ENCODE measurements at places on chromosomes 4 and X.

GRCh38 chr4:109990261-109991257 is 77.9 kb downstream of the EGF start:
- no peak for DNase-seq
- peaks cover 42% of the 10 kb centered on the region for H3K4me1 ChIP-seq
- no peaks in the 10 kb centered on the region for H3K36me3 ChIP-seq
- no peak overlapping the region for H3K4me3 ChIP-seq

GRCh38 chrX:109622270-109622669 is 2.7 kb downstream of the KCNE5 start:
- no peaks in the 10 kb centered on the region for H3K36me3 ChIP-seq
- H3K27me3 ChIP-seq = peaks cover 11% of the 10 kb centered on the region
- H3K4me1 ChIP-seq = peaks cover 9% of the 10 kb centered on the region
- H3K27ac ChIP-seq = no peak overlapping the region
- no peak for DNase-seq

GRCh38 chr4:139761461-139761860 is 95.8 kb downstream of the MGST2 start:
- H3K4me3 ChIP-seq = no peak overlapping the region
- no peaks in the 10 kb centered on the region for H3K27me3 ChIP-seq
- no peaks in the 10 kb centered on the region for H3K36me3 ChIP-seq
- no peak for DNase-seq
- peaks cover 37% of the 10 kb centered on the region for H3K4me1 ChIP-seq
- H3K27ac ChIP-seq = no peak overlapping the region

GRCh38 chrX:78452356-78452755 is 124.9 kb upstream of the CYSLTR1 start:
- H3K4me1 ChIP-seq = no peaks in the 10 kb centered on the region
- H3K4me3 ChIP-seq = no peak overlapping the region
- H3K36me3 ChIP-seq = no peaks in the 10 kb centered on the region

DNA sequence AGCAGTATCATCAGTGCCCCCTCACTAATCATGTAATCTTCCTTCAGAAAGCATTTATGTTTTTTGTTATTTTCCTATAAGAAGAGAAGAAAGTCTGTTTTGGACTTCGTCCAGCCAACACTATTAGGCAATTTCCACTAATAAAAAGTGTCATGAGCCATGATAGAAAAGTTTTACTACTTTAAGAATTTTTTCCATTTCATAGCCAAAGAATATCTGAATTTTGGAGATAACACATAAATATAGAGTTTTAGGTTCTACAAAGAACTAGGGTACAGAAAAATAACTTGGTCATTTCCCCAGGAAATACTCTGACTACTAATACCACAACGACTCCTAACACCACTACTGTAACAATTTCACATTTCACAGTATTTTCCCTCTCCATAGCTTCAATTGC is 41.8 kb upstream of the VEGFC start:
- H3K4me3 ChIP-seq = no peak overlapping the region
- no peak for DNase-seq
- H3K4me1 ChIP-seq = peaks cover 11% of the 10 kb centered on the region
- H3K36me3 ChIP-seq = no peaks in the 10 kb centered on the region

GRCh38 chrX:65586491-65586890 is 51.9 kb upstream of the LAS1L start:
- H3K4me1 ChIP-seq = peaks cover 17% of the 10 kb centered on the region
- H3K27ac ChIP-seq = no peak overlapping the region
- no peak for DNase-seq
- no peaks in the 10 kb centered on the region for H3K27me3 ChIP-seq
- H3K4me3 ChIP-seq = no peak overlapping the region
- no peaks in the 10 kb centered on the region for H3K36me3 ChIP-seq

DNA sequence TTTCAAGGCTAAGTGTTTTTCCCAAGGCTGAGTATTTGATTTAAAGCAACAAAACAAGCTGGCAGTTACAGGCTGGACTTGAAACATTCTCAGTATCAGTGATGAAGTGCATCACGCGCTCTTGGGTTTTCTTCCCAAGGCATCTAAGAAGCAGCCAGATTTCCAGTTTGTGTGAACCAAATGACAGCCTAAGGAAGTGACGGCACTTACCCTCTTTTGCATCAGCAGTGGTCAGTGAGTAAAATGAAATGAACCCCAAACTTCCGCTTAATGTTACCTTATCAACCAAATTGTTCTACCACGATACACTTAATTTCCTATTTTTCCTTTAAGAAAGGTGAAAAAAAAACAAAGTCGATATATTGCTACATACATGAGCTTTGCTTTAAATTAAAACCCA is 15.8 kb upstream of the GYPE start:
- no peak overlapping the region for H3K27ac ChIP-seq
- H3K36me3 ChIP-seq = no peaks in the 10 kb centered on the region
- H3K4me3 ChIP-seq = no peak overlapping the region
- H3K4me1 ChIP-seq = no peaks in the 10 kb centered on the region

DNA sequence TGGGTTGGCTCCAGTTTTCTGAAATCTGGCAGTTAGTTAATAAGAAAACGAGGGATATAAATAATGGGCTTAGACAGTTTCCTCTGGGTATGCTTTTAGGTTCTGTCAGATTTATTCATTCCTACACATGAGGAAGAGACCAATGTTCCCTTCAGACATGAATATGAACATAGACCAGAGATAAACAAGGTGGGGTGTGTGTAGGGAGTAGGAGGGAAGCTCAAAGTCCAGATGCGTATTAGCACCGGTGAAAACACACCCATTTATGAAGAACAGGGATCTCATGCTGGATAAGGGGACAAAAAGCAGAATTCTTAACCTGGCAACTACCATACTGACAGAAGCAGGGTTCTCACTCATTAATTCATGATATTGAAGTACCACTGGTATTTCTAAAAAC is 223.0 kb downstream of the SOWAHB start:
- DNase-seq = no peak
- peaks cover 15% of the 10 kb centered on the region for H3K4me1 ChIP-seq
- no peaks in the 10 kb centered on the region for H3K27me3 ChIP-seq
- H3K36me3 ChIP-seq = peaks cover 9% of the 10 kb centered on the region
- no peak overlapping the region for H3K4me3 ChIP-seq

DNA sequence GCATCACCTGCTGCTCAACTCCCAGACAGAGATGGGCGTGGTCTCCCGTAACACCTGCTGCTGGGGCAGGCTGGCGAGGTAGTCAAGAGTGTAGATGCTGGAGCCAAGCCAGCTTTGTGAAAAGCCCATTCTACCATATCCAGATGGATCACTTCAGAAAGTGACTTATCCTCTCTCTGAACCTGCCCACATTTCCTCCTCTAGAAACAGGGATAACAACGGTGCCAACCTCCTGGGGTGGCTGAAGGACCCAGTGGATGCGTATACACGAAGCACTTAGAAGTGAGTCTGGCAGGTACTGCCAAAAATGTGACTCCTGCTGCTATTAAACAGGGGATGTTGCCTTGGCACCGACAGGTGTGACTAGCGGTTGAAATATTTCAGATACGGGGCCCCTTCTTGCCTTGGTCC is 95.8 kb downstream of the SORBS2 start:
- no peaks in the 10 kb centered on the region for H3K36me3 ChIP-seq
- H3K27me3 ChIP-seq = peaks cover 7% of the 10 kb centered on the region
- no peak for DNase-seq

DNA sequence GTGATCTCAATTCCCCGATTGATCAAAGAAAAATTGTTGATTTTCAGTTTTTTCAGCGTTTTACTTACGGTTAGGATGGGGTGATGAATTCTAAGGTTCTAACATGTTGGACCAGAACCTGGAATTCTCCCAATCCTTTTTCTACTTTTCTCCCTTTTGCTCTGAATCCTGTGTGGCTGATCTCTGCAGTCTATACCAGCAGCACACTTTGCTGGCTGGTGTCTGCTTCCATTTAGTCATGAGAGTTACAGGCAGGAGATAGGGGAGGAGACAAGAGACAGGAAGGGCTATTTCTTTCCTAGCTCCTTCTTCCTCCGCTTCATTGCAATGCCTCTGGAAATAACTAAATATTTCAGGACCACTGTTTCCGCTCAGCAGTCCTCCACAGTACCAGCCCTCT is 623.9 kb downstream of the CENPC start:
- H3K36me3 ChIP-seq = no peaks in the 10 kb centered on the region
- no peak overlapping the region for H3K27ac ChIP-seq
- H3K4me1 ChIP-seq = peaks cover 6% of the 10 kb centered on the region
- no peak overlapping the region for H3K4me3 ChIP-seq
- H3K27me3 ChIP-seq = no peaks in the 10 kb centered on the region

Data from mesothelial cell of epicardium (in vitro differentiated cells).